Left renal pelvis (tissue), 4 donors: ENCODE measurements at places on chromosomes 1 and 21.

DNA sequence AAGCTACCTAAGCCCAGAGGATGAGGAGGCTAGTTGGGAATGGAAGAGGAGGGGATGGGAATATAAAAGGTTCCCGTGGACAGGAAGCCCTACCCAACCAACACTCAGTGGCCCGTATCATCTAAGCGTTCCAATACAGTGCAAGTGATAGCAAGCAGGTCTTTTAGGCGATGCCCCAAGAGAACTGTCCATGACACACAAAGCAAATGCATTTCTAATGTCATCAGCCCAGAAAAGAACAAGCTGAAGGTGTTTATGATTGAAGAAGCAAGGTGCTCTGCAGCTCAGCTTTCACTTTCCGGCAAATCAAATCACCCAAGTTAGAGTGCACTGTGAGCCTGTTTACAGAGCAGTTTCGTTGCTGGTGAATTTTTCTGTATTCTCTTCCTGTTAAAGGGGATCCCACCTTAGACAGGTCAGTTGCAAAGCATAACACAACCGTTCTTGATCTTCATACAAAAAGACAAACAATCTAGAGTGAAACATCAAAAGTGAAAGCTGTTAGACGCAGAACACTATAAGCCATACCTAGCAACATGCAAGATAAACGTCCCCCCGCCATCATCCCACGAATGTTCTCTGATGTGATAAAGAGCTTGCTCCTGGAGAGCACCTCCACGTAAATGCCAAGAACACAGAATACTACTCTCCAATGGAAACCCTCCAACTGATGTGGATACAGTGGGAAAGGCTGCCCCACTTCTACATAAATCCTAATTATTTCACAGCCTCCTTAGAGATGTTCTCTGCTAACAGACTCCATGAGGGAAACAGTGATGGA lies 54.0 kb downstream of the PGBD5 start:
- DNase-seq, result no peak

DNA sequence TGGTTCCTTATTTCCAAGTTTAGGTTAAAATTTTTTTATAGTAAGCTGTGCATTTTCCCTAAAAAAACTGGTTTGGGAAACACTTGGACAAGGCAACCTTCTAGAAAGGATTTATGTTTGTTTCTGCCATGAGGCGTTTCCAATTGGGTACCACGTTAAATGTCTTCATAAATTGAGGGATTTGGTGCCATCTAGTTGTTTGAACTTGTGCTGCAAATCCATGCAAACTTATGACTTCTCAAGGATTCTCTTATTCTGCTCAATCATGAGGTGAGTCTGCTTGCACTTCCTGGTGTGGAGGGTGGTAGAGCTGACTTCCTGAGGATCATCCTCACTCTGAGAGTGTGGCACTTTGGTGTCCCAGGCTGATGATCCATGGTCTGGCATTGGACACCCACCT lies 123.3 kb downstream of the PCNX2 start:
- no peak for DNase-seq

- no peak for DNase-seq
These were observed 283.9 kb downstream of the KCNT2 start for GRCh38 chr1:196324345-196324744.

DNA sequence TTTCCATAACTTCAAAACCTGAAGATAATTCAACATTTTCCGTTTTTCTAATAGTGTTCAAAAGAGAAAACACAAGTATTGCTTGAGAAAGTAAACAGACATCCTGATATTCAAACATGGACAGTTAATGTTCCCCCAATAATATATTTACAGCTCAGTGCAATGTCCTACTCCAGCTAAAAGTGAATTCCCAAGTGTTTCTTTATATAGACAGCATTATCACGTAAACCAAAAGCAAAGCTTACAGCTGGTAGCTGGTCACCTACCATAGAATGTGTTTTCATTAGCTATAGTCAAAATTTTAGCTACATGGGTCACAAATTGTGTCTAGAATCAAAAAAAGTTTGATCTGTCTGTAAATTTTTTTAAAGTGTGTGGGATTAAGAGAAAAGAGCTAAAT lies 34.9 kb downstream of the WLS start:
- no peak for DNase-seq
